ENCODE measurements at places on chromosomes 1 and 21.

- DNase-seq, result peak; percentile 67
Measured at GRCh38 chr1:168112673-168113305, 23.9 kb downstream of the GPR161 start.

GRCh38 chr1:200224315-200224714 lies 185.5 kb downstream of the ZNF281 start:
- DNase-seq, result no peak

- DNase-seq, result no peak
Measured at GRCh38 chr21:36430841-36431240, 45.6 kb downstream of the CHAF1B start.

GRCh38 chr1:50976111-50976889 lies 6.3 kb downstream of the CDKN2C start:
- DNase-seq, result no peak

DNA sequence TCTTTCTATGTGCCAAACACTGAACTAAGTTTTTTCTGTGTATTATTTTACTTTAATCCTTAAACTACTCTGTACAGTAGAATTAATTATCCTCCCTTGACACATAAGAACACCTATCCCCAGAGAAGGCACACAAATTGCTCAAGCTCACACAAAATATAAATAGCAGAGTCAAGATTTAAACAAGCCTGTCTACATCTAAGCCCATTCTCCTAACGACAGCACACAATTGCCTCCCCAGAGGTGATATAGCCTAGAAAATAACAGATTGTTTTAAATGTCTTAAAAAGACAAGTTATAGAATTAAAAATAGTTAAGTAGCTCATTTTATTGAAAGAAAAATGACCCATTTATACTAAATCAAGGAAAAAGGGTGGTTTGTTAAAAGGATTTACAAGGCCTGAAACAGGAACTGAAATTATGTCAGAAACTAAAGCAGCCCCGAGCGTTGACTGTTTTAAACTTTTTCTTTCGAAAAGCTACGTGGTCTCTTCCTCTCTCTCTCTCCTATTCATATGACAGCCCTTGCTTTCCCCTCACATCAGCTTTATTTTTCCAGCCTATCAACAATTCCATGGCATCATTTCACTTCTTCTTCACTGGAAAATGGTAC lies 30.5 kb downstream of the TNFSF18 start:
- no peak for DNase-seq

GRCh38 chr1:2376261-2376741 lies 15.1 kb downstream of the MORN1 start:
- DNase-seq, result no peak

- no peak for DNase-seq
Measured at GRCh38 chr1:184150776-184151531, 99.4 kb downstream of the TSEN15 start.

- no peak for DNase-seq
Measured at GRCh38 chr1:171566467-171566866, 55.6 kb upstream of the MYOCOS start.

DNA sequence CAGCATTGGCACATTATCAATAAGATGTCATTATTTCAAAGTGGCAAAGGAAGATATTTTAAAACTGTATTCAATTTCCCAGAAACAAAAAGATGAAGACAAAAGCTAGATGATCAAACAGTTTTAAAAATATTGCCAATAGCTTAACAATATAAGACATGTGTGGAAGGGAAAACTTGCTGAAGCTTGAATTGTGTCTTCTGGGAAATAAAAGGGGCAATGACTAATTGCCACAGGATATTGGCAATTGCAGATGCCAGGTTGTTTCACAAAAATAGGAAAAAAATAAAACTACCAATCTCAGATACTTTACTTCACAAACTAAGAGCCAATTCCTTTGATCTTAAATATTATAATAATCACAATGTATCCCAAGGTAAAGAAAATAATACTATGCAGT lies 679.8 kb upstream of the ADAMTS5 start:
- DNase-seq, result no peak

DNA sequence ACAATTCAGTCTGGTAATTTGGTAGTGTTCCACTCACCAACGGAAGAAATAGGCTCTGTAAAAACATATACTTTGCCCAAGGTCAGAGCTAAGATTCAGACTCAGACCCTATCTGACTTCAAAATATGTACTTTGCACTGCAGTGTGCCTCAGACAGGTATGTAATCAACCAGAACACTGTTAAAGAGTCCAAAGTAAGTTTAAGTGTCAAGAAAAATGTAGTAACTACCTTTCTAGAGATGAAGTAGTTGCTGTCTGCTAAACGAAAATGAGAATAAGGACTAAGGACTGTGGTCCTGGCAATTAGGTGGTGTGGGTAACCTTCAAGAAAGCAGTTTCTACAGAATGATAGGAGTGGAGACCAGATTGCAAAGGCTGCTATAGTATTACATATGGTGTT lies 61.1 kb downstream of the RPAP2 start:
- no peak for DNase-seq

DNA sequence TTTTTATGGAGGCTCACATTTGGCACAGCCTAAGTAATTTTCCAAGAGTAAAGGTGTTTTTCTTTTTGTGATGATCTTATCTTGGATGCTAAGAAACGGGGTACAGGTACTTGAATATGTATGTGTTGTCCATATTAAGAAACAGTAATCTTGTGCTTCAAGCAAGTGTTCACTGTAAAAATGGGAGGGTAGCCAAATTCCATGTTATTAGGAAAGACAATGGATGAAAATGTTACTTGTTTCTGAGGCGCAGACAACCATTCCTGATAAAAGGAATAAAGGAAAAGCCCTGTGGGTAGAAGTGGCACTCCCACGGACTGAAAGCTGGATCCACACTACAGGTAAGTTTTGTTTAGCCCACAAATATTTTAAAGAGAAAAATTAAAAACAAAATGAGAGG lies 15.6 kb downstream of the C21orf91 start:
- DNase-seq, result no peak

DNA sequence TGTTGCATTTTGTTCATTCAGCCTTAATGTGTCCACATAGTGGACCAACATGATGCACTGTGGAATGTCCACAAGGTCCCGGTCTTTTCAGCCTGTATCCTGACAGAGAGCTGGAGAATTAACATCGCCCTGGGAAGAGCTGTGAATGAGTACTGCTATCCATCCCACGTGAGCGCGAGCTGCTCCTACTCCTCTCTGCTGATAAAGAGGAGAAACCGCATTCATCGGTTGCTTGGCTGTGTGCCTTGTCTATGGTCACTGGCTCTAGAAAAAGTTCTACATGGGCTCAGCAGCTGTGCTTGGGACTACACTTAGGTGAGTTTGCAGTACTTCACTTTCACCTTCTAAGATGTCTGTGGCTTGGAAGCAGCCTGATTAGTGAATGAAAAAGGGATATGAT lies 31.1 kb upstream of the IGSF5 start:
- DNase-seq, result no peak

- no peak for DNase-seq
Measured at GRCh38 chr21:25342816-25343215, 264.5 kb downstream of the MRPL39 start.

DNA sequence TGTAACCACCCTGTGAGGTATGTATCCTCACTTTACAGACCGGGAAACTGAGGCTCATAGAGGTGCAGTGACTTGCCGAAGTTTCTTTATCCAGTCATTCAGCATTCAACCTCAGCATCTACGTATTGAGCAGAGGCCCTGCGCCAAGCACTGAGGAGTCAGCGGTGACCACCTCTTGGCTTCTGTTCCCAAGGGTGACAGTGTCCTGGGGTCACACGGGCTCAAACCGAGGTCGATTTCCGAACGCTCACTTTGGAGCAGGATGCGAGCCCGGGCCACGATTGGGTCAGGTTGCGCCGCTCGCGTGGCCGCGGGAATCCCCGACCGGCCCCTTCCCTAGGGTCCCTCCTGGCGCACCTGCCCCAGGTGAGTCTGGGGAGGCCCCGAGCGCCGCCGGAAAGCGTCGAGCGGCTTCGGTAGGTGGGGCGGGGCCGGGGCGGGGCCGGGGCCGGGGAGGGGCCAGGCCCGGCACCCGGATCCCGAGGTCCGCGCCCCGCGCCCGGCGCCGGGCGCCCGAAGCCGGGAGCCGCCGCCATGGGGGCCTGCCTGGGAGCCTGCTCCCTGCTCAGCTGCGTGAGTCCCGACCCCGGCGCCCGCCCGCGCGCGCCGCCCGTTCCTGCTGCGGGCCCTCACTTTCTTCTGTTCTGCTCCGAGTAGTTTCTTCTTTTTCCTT lies at the start of gene SERINC2:
Gene SERINC2, plus strand, starts transcription at position 482 of the 673 bp plus-strand sequence. Its CDS starts 53 bp downstream, at position 535.
- peak; percentile 56 for DNase-seq

DNA sequence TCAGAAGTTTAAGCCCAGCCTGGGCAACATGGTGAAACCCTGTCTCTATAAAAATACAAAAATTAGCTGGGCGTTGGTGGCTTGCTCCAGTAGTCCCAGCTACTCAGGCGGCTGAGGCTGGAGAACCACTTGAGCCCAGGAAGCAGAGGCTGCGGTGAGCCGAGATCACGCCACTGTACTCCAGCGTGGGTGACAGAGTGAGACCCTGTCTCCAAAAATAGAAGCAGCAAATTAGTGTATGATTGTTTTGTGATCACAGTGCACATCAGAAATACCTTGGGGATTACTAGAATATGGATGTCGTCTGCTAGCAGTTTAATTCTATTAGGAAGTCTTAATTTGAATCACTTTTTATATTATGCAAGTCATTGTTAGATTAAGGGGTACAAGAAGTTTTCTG lies 59.0 kb downstream of the ZBTB17 start:
- no peak for DNase-seq

GRCh38 chr21:33387294-33387693 lies 15.9 kb upstream of the IFNGR2 start:
- DNase-seq, result no peak

DNA sequence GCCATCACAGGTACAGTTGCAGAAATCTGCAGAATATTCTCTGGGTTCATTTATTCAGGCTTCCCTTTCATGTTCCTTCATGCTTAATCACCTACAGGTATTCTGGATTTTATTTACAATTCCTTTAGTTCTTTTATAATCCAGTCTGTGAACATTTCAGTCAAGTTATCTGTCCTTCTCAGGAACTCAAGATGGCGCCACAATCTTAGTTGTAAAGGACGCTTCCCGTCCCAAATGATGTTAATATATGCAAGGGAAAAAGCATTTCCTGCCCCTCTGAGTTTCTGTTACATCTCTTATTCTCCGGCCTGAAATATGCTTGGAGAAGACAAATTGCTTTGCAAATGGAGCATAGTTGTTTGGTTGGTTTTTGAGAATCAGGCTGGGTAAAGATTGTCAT lies 19.3 kb downstream of the F3 start:
- DNase-seq, result no peak

DNA sequence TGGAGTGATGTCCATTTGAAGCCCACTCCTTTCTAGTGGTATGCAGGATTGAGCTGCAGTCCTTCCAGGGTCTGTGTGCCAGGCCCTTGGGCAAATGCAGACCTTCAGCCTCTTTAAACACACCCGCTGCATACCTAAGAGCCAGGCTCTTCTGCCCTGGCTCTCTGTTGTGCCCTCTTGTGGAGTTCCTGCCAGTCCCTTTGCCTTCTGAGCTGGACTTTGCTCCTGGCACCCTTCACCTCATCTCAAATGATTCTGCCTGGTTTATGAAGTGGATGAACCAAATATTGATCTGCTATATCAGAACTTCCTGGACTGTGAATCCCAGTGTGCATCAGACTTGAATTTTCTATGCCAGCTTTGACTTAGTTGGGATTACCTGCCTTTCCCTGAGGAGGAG lies 158.8 kb downstream of the URB2 start:
- DNase-seq, result no peak

GRCh38 chr1:172951730-172952365 lies 98.9 kb downstream of the TNFSF18 start:
- no peak for DNase-seq
